ENCODE measurements at places on chromosomes 6 and 20.
A peak's percentile ranks its signal among the peaks of the same experiment; 100 is the strongest.

DNA sequence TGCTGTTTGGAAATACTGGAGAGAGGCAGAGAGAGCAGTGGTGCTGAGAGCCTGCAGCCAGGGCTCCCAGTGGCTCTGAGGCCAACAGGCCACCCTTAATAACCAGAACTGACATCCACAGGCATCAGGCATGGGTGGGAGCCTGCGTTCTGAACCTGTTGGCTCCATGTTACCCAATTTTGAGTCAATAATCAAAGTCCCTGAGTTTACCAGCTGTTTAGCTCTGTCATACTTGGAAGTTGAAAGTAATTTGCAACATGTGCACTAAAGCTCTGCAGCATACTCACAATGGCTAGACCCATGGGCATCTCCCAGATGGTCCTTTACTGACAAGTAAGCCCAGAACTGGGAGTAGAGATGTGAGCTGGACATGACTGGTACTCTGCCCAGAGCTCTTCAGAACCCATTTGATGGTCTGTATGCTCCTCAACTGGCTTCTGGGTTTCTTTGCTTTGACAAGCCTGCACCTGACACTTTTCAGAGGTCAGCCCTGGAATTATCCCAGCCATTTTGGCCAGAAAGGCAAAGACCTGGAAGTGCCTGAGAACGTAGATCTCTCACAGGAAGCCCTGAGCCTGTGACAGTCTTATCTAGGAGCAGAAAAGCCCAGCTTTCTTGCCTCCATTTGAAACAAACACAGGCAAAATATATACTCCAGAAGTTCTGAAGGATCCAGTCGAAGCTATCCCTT lies 122.4 kb upstream of the CITED2 start:
- DNase-seq, result no peak

- no peak for DNase-seq
Observed at GRCh38 chr6:81749707-81750106, 2.8 kb downstream of the TENT5A start.

DNA sequence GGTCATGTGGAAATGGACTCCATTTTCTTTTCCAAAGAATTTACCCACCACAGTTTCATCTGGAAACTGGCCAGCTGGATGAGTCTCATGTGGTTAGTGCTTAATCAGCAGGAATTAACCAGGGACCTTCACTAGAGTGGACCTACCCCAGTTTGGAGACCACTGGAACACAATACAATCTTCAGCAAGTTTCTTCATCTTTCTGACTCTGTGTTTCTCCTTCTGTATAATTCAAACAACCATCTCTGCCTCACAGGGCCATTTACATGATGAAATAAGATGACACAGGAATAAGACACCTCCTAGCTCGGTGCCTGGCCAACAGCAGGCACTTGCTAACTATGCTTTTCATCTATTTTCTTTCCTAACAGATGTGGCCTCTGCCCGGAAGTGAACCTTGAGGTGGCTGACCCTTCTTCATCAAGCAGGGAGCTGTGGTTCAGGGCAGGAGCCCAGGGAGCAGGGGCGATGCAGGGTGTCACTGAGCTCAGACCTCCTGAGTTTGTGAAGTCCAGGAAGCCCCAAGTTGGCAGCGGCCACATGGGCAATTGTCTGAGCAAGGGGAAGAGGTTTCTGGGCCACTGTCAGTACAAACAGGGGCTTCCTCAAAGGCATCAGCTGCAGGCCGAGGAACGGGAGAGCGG lies 98.8 kb downstream of the SOD2 start:
- DNase-seq, result no peak

- DNase-seq, result no peak
Observed at GRCh38 chr6:22706651-22707050, 137.3 kb downstream of the HDGFL1 start.

- peak; percentile 44 for DNase-seq
Observed at GRCh38 chr20:1423625-1424106, 30.8 kb upstream of the FKBP1A start.

DNA sequence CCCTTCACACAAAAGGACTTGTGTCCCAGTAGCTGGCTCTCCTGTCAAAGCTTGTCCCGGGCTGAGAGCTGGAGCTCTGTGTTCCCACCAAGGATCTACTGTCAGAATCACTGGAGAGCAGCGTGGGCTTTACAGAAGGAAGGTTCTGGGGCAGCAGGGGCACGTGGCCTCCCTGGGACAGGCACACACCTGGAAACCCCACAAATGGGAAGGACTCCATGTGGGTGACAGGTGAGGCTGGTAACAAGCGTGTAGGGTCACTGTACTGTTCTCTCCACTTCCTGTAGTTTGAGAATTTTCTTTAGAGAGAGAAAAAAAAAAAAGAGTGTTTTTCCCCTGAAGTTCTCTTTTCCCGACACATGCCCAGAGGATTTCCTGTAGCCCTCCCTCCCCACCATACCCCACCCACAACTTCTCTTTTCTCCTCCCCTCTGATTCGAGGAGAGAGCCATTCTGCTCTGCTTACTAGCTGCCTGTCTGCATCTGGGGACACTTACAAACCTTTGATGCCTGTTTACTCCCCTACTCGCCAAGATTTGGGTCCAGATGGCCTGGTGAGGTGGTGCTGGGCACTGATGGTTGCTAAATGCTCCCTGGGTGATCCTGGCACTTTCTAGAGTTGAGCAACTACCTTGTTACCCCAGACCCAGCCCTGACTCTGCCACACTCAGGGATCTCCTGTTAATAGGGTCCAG lies 84.1 kb upstream of the SIRPA start:
- DNase-seq, result no peak

GRCh38 chr6:106974336-106974998 lies at the start of gene CD24:
TSS of gene CD24 (minus strand) at chr6:106974729. CDS start at chr6:106974646, 83 bp downstream.
- DNase-seq, result no peak

- no peak for DNase-seq
Observed at GRCh38 chr6:31349301-31349700, 7.7 kb downstream of the HLA-B start.

DNA sequence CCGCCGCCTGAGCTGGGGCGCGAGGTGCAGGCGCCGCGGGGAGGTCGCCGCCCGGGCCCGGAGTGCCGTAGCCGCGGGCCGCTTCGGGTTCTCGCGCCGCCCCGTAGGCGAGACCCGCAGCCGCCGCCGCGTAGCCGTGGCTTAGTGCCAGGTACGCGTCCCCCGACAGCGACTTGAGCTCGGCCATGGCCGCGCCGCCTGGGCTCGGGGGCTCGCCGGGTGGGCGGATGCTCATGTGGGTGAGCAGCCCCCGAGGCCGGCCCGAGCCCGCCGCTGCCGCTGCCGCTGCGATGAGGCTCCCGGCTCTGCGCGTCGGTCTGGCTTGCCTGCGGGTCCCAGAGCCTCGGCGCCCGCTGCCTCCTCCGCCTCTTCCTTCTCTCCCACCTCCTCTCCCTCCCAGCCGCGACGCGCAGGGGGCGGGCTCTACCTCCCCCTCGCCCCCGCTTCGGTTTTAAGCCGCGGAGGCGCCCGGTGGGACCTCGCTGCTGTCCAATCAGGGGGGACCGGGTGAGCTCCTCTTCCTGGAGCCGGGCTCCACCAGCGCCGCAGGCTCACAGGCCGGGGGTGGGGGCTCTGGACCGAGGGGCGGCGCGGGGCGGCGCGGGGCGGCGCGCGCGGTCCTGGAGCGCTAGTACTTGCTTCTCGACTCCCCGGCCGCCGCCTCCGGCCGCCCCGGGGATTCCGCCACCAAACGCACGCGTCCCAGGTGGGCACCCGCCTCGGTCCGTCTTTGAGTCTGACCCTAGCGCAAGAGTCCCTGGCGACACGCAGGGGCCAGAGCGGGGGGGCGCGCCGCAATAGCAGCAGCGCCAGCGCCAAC lies at the start of gene BHLHE23:
Gene BHLHE23, minus strand, starts transcription at position 425 of the 820 bp plus-strand sequence. Its CDS starts 190 bp downstream, at position 235.
- peak; percentile 18 for DNase-seq

- no peak for DNase-seq
Observed at GRCh38 chr6:56911847-56912246, 43.1 kb upstream of the BEND6 start.

DNA sequence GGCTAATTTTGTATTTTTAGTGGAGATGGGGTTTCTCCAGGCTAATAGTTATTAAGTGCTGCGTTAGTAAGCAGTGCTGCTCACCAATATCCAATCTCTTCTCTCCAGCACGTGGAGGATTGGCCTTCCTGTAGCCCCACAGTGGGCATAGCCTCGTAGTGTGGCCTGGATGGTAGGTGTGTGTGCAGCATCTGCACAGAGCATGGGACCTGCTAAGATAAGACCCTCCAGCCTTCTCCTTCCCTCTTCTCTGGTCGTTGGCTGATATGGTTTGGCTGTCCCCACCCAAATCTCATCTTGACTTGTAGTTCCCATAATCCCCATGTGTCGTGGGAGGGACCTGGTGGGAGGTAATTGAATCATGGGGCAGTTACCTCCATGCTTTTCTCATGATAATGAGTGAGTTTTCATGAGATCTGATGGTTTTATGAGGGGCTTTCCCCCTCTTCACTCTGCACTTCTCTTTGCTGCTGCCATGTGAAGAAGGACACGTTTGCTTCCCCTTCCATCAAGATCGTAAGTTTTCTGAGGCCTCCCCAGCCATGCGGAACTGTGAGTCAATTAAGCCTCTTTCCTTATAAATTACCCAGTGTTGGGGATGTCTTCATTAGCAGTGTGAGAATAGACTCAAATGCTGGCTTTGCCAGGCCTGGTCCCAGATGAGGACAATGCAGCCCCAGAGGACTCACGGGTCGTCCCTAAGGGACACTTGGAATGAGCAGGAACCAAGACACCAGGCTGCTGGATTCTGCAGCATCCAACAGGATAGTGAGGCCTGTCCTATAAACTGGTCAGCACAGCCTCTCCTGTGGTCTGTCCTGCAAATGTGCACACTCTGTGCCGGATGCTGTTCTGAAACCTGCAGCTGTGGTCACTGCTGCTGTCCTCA lies 63.4 kb upstream of the AFDN start:
- DNase-seq, result no peak

DNA sequence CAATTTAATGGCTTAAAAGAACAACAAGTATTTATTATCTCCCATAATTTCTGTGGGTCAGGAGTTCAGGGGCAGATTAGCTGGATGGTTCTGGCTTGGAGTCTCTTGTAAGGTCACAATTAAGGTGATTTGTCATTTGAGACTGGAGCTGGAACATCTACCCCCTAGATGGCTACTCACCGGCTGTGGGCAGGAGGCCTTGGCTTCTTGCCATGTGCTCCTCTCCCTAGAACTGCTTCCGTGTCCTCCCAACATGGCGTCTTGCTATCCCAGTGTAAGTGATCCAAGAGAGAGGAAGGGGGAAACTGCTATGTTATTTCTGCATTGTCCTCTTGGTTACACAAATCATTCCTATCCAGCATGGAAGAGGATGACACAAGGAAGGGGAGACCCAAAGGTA lies 210.2 kb upstream of the ECI2 start:
- DNase-seq, result no peak

DNA sequence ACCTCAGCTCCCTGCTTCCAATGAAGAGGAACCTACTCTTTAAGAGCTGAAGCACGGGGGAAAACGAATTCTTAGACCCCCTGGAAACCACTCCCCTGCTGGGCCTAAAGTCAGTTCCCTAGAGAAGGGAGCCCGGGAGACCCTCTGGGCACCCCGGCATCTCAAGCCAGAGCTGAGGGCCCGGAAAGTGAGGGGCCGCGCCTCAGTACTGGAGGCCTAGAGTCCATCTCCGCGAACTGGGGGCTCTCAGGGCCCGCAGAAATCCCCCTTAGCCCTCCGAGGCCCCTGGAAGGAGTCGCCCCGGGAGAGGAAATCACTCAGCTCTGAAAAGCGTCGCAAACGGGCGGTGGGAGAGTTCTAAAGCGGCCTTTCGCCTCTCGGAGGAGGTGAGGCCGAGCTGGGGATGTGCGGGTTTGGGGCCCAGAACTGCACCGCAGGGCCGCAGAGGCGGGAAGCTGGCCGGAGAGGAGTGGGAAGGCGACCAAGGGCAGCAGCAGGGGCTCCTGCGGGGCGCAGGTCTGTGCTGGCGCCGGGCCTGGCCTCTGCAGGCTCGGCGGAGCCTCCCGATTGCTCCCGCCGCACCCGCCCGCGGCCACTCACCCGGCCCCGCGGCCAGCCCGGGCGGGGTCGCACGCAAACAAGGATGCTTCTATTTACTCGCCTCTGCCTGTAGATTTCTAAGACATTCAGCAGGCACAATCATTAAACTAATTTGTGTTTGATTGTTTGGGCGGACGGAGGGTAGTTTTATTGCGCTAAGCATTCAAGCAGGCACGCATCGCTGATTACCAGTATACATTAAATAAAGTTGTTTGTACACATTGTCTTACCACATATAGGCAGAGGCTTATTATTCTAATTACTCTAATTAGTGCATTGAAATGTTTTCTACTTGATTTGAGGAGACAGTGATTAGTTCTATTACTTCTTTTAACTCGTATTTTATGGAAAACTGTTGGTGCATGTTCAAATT lies 9.2 kb downstream of the POU3F2 start:
- no peak for DNase-seq

DNA sequence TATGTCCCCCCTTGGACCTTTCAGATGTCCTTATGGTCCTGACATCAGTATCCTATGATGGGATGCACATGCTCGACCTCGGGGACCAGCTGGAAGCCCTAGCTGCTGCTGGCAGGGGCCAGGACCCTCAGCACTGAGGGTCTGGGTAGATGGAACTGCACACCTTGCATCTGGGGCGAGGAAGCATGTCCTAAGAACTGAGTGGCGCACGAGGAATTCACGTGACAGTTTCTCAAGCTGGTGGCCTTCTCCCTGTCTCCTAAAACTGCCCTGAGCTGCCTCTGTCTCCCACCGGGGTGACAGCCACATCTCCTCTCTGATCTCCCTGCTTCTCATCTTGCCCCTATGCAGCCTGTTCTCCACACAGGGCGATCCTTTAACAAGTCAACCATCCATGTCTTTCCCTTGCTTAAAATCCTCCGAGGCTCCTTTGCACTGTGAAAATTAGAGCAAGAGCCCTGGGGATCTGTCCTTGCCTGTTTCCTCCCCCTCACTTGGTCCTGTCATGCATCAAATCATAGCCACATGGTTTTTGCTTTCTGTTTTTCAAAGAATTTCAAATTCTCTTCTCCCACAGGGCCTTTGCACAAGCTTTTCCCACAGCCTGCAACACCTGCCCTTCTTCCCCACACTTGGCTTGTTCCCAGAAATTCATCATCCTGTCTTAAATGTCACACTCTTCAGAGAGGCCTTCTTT lies 107.7 kb downstream of the CDH26 start:
- no peak for DNase-seq

- DNase-seq, result no peak
Observed at GRCh38 chr6:56766806-56767178, 124.1 kb upstream of the DST start.

DNA sequence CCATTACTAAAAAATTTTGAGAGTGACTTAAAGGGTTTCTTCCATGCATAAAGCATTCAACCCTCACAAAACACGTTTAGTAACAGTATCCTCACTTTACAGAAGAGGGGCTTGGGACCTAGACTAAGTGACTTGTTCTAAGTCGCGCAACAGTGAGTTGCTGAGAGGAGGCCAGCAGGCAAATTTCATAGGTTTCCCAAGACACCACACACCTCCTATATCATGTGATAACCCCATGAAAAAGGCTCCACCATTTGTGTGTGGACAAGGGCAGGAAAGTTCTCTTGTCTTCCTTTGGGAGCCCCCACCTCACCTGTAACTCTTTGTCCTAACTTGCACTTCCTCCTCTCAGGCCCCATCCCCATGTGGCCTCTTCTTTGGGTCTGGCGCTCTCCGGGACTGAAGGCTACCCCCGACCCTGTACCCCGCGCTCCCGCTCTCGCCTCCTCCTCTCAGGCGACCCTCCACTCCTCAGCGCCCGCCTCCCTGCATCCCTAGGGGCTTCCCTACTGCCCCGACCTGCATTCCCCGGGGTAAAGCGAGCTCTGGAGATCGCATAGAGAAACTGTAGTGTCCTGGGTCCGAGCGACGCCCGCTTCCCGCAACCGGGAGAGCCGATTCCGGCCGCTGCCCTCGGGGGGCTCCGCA lies 392 bp downstream of the PSMB8 start:
- no peak for DNase-seq

- no peak for DNase-seq
Observed at GRCh38 chr6:41671376-41671775, 33.1 kb downstream of the MDFI start.
